Stimulated activated CD8-positive, alpha-beta memory T cell treated with anti-CD3 and anti-CD28 coated beads, Interleukin-4, amount 100 ng/mL, for 1 hour (primary cell): ENCODE measurements at places on chromosomes 4 and X.

DNA sequence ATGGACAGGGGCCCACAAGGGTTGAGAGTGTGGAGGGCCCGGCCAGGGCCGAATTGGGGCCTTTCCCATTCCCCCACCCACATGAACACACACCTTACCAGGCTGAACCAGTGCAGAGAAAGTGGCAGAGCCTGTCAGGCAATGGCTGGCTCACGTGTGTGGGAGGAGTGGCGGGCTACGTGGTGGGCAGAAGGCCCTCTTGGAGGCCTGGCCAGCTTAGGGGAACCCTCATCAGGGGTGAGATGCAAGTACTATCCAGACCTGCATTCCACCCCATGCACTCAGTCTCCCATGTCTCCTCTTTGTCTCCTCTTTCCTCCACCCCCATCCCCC lies 965 bp downstream of the TCEAL4 start:
- no peak for DNase-seq

DNA sequence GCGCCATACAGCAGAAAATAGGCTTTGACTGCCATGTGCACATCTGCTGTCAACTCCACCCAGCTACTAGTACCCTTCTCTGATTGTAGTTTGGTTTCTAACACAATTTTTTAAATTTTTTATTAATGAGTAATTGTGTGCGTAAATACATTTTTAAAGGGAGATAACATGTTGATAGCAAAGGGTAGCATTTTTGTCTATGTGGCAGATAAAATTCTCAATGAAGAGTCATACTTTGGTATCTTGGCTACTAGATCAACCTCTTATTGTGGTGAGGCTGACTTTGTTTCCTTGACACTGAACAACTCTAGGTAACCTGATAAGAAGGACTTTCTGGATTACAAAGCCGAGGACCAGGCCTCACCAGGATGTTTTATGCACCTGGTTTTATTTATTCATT lies 9.5 kb downstream of the ADH4 start:
- no peak for DNase-seq

DNA sequence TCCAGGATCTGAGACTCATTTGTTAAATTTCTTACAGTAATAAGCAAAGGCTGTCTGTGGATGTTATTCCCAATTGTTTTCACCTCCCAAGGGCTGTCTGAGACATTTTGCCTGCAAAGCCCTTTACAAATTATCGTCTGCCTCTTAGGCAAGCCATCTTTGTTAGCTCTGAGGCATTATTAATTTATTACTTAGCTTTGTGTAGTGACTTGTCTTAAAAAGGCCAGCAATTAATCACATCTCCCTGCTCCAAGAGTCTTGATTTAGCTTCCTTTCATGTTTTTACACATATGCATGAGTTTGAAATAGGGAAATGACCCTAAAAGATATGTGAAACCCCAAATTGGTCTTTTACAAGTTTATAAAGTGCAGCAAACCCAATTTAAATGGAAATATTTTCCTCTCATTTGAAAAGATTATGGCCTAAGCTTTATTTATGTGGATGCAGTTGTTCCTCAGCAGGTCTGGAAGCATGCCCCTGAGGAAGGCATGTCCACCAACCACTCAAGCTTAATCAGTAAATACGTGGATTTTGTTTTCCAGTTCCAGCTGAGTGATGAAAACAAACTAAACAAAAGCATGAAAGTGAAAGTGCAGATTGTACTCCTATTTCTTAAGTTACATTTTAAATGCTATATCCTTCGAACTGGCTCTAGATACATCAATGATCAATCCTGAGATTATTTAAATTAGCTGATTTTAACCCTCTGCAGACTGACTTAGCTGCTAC lies 173.6 kb upstream of the LNX1 start:
- no peak for DNase-seq

GRCh38 chr4:98833384-98833783 lies 95.5 kb downstream of the EIF4E start:
- DNase-seq: no peak

GRCh38 chrX:149652232-149652981 lies 20.8 kb upstream of the TMEM185A start:
- DNase-seq: no peak

GRCh38 chrX:109299091-109299490 lies 182.8 kb downstream of the GUCY2F start:
- no peak for DNase-seq

- DNase-seq: no peak
Measured at GRCh38 chr4:87029356-87029755, 94.5 kb downstream of the AFF1 start.

DNA sequence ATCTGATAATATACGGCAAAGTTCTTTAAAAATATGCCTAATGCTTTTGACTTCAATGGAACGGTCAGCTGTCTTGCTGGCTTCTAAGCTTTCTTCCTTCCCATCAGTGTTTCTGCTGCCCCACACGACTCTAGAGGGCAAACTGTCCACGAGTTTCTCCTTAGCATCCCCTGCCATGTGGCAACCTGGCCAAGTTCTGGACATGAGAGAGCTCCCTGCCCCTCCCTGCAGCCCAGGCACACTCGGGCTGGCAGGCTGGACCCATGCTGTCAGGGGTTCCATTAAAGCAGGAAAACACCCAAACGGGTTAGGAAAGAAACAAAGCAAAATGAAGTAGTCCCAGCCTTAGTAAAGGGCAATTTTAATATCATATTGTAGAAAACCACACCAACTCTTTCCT lies 38.8 kb downstream of the KDR start:
- DNase-seq: no peak

- DNase-seq: no peak
Measured at GRCh38 chr4:70291341-70291740, 43.4 kb upstream of the CABS1 start.
